ENCODE measurements at places on chromosomes 12 and 14.

DNA sequence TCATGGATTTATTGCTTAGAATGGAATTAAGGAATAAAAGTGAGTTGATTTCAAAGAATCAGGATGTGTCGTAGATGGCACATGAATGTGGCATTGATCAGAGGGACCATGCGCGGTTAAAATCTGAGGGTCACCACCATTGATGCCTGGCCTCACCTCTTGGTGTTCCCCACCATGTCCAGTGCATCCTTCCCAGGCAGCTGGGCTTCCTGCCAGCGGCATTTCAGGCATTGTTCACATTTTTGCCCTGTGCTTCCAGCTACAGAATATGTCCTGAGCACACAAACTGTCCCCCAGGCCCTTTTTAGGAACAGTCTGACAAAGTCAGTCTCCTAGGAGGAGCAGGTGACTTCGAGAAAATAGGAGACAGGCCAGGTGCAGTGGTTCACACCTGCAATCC is 42.0 kb upstream of the TSPAN9 start:
- no peak for DNase-seq

GRCh38 chr12:97594236-97595088 is 131.9 kb downstream of the RMST start:
- DNase-seq = no peak

DNA sequence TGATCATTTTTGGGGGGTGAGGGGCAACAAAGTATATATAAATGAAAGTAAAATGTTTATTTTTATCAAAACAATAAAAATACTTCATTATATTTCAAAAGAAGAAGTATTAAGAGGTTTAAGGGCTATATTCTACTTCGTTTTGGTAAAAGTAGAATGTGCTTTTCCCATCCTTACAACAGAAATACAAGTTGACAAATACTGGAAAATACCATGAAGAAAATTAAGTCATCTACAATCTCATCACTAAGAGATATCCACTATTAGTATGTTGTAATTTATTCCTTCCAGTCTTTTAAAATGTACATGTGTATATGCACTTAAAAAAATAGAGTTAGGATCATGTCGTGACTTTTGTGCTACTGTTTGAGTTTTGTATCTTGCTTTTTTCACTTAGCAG is 92.8 kb downstream of the PCNX1 start:
- DNase-seq = no peak

DNA sequence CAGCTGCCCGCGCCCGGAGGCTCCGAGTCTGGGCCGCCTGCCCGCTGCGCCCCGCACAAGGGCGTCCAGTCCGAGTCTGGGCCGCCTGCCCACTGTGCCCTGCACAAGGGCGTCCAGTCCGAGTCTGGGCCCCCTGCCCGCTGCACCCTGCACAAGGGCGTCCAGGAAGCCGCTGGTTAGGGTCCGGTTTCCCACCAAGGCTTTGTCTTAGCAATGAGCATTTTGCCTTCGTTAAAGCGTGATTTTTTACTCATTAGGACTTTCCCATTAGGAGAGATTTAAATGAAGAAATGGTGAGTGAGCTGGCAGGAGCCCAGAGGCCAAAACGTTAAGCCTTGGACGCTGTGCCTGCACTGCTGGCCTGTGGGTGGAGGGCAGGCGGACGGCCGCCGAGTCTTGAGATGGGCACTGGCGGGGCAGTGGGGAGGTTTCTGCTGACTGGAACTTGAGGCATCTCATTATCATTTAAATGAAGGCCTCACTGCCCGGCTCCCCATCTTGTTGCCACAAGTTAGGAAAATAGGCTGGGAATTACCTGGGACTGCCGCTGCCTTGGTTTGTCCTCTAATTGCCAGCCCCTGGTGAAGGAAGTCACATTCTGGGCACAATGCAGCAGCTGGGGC is 36.0 kb downstream of the FBRSL1 start:
- DNase-seq = no peak

- DNase-seq = no peak
These were observed 129.0 kb upstream of the ATXN7L3B start for GRCh38 chr12:74408601-74409166.

DNA sequence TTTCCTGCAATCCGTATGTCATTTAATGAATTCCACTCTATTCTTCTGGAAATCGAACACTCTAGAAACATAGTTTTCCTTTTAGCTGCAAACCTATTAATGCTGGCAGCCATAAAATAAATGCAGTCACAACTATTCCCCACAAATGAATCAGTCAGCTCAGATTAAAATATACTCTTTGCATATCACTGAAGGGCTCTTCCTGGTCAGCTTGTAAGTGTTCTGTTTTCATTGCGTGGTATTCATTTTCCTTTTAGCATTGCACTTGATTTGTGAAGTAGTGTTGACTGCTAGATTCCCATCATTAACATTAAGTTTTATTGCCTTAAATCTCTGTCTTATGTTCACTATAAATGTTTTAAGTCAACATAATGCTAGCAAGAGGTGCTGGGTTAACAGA is 685.9 kb downstream of the DIO2 start:
- no peak for DNase-seq

Measured in activated CD4-positive, alpha-beta T cell treated with anti-CD3 and anti-CD28 coated beads, Interleukin-2, amount 10 ng/mL, durations not matched to agents 24 days and 14 days (primary cell).